Aortic smooth muscle cell (primary cell): ENCODE measurements at places on chromosomes 2 and 18. TPM values are rescaled to one million over a fixed set of nuclear protein-coding genes. Genes with fewer than 3 reads are reported as not detected.

Gene DPP10
- total RNA-seq = not detected in 2 replicates

Gene ECEL1
- not detected in 2 replicates for total RNA-seq

Gene TFCP2L1
- 0.26 and 0.31 TPM in 2 replicates for total RNA-seq

Gene REG3G
- not detected in 2 replicates for total RNA-seq

Gene RNF125
- total RNA-seq = 0.06 and 0.13 TPM in 2 replicates

Gene FAM110C
- total RNA-seq = under 0.01 TPM in 1 of 2 replicates, not detected in the other

Gene YWHAQ
- 411 and 442 TPM in 2 replicates for total RNA-seq

Gene GDF7
- 1.3 and 6.2 TPM in 2 replicates for total RNA-seq

Gene MC2R
- not detected in 2 replicates for total RNA-seq

Gene MOCOS
- 1.4 and 2.9 TPM in 2 replicates for total RNA-seq

Gene ERBB4
- 7.7 and 17.0 TPM in 2 replicates for total RNA-seq

Gene CYP26B1
- total RNA-seq = 0.25 and 0.92 TPM in 2 replicates
